ENCODE measurements at places on chromosomes 4 and X.

- DNase-seq: no peak
Measured at GRCh38 chr4:92099861-92100260, 203.9 kb upstream of the GRID2 start.

DNA sequence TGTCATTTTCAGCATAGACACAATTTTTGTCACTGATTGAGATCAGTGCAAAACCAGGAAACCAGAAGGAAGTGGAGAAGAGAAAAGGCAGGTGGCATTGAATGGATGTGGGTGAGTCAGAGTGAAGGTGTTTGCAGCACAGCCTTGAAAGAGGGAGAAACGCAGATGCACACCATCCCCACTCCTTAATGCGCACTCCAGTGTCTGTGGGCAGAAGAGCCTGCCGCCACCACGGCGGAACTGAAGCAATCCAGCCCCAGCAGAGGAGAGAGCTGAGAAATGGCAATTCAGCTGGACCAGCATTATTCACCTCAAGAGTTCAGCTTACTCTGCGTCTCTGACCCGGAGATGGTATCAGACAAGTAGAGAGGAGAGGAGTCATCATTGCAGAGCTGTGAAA, 393.1 kb upstream of the FRG1 start:
- DNase-seq: no peak

DNA sequence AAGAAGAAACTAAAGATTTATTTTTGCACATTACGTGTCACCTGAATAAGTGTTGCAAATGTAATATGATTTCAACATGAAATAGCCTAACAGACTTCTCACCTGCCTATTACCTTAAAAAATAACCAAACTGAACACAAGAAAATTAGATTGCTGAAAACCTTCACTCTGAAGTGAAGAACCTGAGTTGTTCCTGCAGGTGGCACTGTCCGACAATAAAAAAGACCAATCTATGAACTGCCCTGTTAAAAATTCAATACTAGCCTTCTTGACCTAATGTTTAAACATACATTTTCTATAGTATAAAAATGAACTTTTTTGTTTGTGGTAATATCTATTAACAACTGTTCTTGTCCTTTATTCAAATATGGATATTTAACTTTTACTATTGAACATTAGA, 69.2 kb upstream of the PNPLA4 start:
- DNase-seq: peak; percentile 28

DNA sequence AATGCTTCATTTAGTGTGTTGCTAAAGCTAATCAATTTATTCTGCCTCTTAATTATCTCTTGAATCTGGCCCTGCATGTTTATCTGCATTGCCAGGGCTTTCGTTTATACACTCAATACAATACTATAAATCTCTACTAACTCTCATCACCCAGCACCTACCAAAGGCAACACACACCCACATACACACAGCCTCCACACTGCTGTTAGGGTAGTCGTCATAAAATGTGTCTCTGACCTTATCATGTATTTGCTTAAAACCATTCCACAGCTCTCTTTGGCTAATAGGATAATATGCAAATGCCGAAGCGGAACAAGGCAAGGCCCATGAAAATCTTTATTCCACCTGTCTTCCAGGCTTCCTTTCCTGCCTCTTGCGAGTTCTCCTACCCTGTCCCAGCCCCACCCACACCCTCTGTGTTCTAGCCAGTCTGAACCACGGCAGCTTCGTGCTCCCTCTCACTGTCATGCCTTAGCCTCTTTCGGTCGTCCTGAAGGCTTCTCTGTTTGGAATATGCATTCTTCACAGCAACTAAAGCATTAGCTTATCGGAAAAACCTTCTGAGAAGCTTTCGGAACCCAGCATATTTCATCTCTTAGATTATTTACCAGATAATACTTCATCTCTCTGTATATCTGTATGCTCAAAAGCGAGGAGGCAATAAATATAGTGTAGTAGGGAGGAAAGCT, 333.5 kb downstream of the TENM3 start:
- DNase-seq: no peak

DNA sequence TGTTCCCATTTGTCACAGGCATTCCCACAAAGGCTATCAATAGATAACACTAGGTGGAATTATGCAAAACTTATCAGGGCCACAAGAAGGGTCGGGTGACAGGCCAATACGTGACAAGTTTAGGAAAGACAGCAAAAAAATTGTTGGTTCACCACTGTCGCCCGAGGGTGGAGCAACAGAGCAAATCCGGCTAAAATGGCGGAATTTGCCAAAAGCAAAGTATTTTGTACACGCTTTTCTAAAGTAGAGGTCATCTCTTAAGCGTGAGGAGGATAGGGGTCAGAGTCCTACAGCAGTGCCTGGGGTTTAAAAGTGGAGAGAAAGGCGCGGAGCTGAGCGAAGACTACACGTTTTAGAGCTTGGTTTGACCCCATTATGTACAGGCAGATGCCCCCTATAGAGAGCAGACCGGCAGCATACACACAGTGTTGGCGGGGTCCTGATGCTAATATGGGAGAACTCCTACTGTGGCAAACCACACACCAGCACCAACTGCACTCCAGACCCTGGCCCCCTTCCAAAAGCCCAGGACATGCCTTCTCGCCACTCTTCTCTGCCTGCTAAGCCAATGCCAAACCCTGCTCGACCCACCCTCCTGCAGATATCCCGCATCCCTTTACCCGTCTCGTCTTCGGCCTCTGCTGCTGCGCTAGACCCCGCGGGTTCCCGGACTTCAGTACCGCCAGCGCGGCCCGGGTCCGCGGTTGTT, 733 bp downstream of the CCNA2 start:
- peak; percentile 40 for DNase-seq

GRCh38 chr4:105887508-105887907, 7.8 kb upstream of the NPNT start:
- DNase-seq: no peak

DNA sequence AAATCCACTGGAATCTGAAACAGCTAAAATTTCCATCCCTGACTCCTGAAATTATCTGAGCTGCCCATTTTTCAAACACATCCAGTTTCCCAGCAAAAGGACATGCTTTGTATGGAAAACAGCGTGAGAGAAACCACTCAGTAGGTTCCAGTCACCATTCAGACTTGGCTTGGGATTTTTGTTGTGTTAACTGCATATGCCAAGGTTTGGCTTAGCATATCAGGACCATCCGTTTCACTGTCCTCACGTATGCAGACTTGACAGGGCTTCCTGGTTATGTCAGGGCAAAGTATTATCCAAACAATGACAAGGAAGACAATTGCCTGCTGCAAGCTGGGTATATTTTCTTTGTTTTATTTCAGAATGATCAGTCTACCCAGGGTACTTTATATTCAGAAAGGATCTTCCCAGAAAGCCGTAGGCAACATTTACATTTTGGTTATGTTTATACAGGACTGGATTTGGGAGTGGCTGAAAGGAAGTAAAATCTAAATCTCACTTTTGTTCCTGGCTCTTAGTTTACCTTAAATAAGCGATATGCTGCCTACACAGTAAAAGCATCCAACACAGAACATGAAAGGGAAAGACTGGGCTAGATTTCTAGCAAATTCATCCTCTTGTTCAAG, 41.3 kb upstream of the CCKAR start:
- no peak for DNase-seq

DNA sequence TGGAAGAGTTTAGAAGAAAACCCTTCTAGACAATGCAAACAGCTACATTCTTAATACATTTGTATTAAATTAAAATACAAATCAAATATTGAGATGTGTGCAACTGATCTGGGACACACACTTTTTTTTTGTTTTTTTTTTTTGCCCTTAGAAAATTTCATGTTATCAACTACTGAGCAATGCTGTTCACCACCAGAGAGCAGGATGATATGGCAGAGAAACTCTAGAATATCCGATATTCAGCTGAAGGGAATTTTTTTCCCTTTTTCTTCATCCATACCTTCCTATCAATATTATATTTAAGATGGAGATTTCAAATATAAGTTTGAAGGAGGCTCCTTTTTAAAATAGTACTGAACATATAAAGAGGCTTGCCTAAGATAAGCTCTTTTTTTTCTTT, 1.0 kb downstream of the NDST3 start:
- DNase-seq: no peak

DNA sequence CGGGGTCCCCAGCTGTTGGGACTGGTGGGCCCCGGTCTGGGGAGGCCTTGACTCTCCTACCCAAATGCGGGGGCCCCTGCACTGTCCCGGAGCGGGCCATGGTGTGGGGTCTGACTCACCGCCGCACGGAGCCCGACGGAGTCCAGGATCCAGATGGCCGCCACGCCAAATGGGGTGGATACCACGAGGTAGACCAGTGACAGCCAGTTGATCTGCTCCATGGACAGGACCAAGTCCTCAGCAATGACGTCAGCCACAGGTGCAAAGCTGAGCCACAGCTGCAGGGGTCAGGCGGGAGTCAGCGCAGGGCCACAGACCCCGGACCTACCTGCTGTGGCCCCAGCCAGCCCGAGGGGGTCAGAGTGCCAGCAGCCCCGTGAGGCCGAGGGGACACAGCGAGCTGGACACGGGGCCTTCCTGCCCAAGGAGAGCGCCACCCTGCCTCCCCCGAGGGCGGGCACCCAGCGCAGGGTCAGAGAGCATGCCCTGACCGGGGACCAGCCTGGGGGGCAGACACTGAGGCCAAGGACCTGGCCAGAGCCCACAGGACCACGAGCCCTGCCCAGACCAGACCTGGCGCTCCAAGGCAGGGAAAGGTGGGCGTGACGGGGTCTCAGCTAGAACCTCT, 2.4 kb downstream of the SLC49A3 start:
- DNase-seq: no peak

DNA sequence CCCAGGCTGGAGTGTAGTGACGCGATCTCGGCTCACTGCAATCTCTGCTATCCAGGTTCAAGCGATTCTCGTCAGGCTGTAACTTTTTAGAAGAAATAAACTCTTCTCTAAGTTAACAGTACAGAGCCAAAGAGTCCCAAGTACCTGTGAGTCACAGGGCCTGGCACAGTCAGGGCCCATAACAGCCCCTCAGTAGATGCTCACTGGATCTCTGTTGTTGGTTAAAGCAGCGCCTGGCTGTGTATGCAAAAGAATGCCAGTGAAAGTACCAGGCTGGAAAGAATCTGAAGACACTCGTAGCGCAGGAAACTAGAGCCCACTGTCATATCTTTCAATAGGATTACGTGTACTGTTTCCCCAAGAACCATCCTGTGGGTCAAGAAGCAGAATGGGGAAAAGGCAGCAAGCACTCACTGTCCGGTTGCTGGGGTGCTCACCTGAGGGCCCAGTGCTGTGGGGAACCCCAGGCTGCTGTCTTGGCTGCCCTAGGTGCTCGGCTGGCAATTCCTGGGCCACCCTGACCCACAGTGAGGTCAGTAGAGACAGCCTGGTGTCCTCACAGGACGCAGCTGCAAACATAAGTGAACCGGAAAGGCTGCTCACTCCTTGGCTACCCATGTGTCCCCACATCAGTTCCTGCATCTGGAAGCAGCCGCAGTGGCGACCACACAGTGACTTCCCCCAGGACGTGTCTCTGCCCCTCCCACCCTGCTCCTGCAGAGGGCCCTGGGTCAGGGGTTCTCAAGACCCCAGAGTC, 3.1 kb upstream of the SLBP start:
- no peak for DNase-seq

GRCh38 chrX:153634236-153634635, 12.8 kb upstream of the DUSP9 start:
- DNase-seq: no peak

GRCh38 chr4:86544310-86544966, 49.7 kb upstream of the PTPN13 start:
- DNase-seq: no peak

- no peak for DNase-seq
Measured at GRCh38 chr4:3361896-3362295, 69.1 kb downstream of the RGS12 start.

GRCh38 chr4:39464886-39465501, 6.1 kb downstream of the LIAS start:
- no peak for DNase-seq

GRCh38 chr4:4395849-4396627, 9.1 kb downstream of the NSG1 start:
- no peak for DNase-seq

GRCh38 chr4:142984871-142985585, 138.9 kb upstream of the INPP4B start:
- peak; percentile 46 for DNase-seq

DNA sequence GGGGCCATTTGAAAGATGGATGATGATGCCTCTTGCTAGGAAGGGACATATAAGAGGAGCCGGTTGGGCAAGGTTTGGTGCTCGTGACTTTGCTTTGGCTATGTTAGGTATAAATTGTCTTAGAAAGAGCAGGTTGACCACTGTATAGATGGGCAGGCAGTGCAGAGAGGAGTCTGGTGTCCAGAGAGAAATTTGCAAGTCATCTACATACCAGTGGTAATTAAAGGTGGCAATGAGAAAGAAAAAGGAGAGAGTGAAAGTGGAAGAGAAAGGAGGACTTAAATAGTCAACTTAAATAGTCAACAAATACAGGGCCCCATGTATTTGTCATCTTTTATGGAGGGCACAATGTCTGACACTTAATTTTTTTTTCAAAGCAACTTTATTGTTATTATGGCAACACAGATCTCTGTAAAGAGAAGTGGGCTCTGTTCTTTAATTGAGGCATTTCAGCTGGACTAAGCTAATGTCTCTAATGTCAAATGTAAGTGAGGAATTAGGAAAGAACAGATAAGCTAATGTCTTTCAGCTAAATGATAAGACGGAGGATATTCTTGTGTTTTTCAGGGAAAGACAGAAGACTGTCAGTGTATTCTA, 75.4 kb upstream of the ANXA3 start:
- DNase-seq: no peak

DNA sequence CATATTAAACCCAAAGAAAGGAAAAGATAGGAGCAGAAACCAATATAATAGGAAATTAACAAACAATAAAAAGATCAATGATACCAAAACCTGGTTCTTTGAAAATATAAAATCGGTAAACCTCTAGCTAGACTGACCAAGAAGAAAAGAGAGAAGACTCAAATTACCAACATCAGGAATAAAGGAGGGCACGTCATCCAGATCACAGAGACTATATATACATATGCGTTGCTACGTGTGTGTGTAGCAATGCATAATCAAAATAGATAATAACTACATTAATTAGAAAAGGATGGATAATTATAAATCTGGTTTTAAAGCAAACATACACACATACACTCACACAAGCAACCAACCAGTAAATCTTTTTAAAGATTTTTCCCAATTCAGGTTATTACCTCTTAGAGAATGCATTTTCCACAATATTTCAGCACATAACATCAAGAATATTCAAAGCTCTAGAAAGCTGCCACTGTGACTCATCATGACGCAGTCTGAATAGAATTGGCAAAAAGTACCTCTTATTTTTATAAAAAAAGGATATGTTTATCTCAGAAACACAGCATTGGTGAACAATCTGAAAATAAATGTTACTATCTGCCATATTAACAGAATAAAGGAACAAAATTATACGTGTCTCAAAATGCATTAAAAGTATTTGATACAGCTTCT, 41.4 kb upstream of the USP9X start:
- no peak for DNase-seq

DNA sequence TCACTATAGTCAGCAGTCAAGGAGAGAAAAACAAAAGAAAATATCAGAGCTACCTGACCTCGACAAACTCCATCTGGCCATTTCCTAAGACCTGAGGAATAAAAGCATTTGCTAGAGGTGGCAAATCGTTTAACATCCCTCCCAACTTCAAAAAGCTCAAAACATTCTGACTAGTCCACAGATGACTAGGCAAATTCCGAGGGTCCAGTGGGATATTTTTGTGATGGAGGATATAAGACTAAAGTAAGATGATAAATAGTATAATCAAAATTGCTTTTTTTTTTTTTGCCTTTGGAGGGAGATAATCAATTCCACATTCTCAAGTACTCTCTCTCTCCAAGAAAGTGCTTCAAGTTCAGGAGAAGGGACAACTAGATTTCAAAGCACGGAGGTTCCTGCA, 119.1 kb upstream of the ETNPPL start:
- DNase-seq: no peak
